ENCODE measurements at places on chromosomes 12 and 14. TPM values are rescaled to one million over a fixed set of nuclear protein-coding genes. Genes with fewer than 3 reads are reported as not detected.

GRCh38 chr12:71266606-71267005 is 108.8 kb upstream of the TSPAN8 start:
- no peaks in the 10 kb centered on the region for H3K27me3 ChIP-seq
- no peak for DNase-seq
- H3K27ac ChIP-seq, result no peak overlapping the region
- H3K4me3 ChIP-seq, result no peak overlapping the region

DNA sequence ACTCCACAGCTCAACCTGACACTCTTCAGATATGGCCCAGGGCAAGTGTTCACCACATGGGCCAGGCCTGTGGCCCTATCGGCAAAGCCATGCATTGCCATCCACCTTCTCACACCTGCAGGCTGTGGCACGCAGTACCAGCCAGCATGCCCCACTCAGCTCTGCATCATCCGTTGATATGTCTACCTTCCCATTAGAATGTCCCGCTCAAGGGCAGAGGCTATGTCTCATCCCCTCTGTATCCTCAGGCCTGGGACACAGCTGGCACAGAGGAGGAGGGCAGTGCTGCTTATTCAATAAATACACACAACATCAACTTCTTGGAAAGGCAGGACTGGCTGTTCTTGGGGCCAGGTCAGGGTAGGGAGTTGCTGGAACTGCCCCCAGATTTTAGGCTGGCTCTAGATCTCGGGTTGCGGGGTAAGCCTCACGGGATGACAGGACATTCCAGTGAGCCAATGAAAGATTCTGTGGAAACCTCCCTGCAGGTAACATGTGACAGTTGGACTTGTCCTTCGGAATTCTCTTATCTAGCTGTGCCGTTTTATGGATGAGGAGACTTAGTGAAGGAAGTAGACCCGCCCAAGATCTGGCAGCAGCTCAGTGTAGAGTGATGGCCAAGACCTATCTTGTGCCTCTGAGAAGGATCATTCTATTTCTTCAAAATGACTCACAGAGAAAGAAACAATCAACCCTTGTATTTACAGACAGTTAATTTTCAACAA is 25.6 kb downstream of the SYNE3 start:
- no peak overlapping the region for H3K4me3 ChIP-seq
- H3K4me1 ChIP-seq, result peaks cover 26% of the 10 kb centered on the region
- no peak for DNase-seq
- no peaks in the 10 kb centered on the region for H3K27me3 ChIP-seq
- no peaks in the 10 kb centered on the region for H3K36me3 ChIP-seq
- no peak overlapping the region for H3K27ac ChIP-seq

DNA sequence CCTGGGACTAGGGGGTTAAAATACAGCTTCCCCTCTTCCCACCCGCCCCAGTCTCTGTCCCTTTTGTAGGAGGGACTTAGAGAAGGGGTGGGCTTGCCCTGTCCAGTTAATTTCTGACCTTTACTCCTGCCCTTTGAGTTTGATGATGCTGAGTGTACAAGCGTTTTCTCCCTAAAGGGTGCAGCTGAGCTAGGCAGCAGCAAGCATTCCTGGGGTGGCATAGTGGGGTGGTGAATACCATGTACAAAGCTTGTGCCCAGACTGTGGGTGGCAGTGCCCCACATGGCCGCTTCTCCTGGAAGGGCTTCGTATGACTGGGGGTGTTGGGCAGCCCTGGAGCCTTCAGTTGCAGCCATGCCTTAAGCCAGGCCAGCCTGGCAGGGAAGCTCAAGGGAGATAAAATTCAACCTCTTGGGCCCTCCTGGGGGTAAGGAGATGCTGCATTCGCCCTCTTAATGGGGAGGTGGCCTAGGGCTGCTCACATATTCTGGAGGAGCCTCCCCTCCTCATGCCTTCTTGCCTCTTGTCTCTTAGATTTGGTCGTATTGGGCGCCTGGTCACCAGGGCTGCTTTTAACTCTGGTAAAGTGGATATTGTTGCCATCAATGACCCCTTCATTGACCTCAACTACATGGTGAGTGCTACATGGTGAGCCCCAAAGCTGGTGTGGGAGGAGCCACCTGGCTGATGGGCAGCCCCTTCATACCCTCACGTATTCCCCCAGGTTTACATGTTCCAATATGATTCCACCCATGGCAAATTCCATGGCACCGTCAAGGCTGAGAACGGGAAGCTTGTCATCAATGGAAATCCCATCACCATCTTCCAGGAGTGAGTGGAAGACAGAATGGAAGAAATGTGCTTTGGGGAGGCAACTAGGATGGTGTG is 1.9 kb downstream of the GAPDH start:
- peaks cover 54% of the 10 kb centered on the region for H3K4me1 ChIP-seq
- peak overlapping the region; percentile 66 for H3K4me3 ChIP-seq
- no peak for DNase-seq

- H3K27ac ChIP-seq, result no peak overlapping the region
- H3K4me1 ChIP-seq, result peaks cover 20% of the 10 kb centered on the region
- H3K27me3 ChIP-seq, result no peaks in the 10 kb centered on the region
- no peaks in the 10 kb centered on the region for H3K36me3 ChIP-seq
- DNase-seq, result no peak
Observed at GRCh38 chr12:71688961-71689570, 3.2 kb downstream of the TMEM19 start.

GRCh38 chr12:113863455-113863845 is 102.7 kb downstream of the RBM19 start:
- no peak overlapping the region for H3K4me3 ChIP-seq
- no peak overlapping the region for H3K27ac ChIP-seq
- DNase-seq, result no peak
- H3K27me3 ChIP-seq, result no peaks in the 10 kb centered on the region
- H3K36me3 ChIP-seq, result no peaks in the 10 kb centered on the region

DNA sequence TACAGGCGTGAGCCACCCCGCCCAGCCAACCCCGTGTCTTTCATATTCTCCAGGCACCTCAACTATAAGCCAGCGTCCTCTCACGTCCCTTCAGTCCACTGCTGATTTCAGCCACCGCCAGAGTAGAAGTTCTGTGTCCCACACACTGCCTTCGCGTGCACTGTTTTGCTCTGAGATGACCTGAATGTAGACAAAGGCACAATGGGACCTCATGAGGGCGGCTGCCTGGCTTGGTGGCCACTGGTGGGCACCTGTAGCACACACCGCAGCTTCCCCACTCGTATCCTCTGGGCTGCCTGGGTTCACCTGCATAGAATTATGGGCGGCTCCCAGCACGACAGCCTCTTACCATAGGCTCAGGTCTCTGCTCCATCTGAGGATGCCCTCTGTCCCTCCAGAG is 57.2 kb downstream of the GPR68 start:
- H3K4me1 ChIP-seq, result no peaks in the 10 kb centered on the region
- no peak overlapping the region for H3K27ac ChIP-seq

Gene MYO1H
- 0.13 TPM for total RNA-seq

Gene LTBP2
- 240 TPM for total RNA-seq

All from thyroid gland (tissue), 4 donors.